Astrocyte (in vitro differentiated cells and primary cell): ENCODE measurements at places on chromosomes 5 and 9. TPM values are rescaled to one million over a fixed set of nuclear protein-coding genes. Genes with fewer than 3 reads are reported as not detected.

Gene REEP2
- total RNA-seq = 16.0 and 17.2 TPM in 2 replicates

- peak; percentile 33 for DNase-seq
These were observed 52.6 kb upstream of the ARAP3 start for GRCh38 chr5:141734501-141735229.

DNA sequence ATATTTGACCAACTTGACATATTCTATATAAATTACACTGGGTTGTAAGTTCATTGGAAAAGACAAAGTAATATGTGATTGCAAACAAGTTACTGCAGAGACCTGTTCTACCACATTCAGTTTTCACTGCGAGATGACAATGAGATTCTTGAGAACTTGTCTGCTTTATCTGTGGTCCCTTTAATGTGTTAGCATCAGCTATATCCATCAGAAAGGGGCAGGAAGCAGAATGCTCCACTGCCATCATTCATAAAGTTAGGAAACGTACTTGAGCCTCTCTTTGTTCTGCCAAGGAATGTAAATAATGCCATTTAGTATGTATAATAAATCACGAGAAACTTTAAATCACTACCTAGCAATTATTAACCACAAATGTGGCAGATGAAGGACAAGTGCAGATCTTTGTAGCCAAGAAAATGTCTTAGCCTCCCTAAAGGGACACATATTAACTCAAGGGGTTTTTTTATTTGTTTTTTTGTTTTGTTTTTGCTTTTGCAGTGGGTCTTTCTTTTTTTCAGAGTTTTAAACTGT, 59.4 kb downstream of the GIN1 start:
- DNase-seq = no peak

Gene NAA35
- 28.7 and 31.4 TPM in 2 replicates for total RNA-seq

DNA sequence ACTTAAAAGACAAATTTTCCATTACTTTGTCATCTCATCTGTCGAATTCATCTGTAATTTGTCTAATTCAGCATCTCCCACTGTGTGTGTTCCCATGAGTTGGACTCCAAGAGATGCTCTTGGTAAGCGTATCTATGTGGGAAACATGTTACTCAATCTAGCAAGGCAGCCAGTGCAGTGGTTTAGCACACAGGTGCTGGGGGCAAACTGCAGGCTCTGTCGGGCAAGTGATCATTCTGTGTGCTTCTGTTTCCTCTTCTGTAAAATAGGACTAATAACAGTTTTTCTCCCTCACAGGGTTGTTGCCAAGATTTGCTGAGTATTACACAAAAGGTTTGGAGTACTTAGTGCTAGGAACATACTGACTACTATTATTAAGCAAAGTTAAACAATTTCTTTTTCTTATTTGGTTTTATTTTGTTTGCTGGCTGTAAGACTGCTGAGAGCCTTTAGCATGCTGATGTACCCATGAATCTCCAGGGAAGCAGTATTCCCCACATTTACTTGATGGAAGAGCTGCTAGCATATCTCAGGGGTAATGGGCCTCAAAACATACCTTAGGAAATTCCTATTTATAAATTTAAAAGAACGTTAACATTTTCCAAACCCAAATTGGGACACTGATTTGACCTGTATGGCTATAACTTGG, 709 bp upstream of the GAPT start:
- no peak for DNase-seq

Gene SCGB3A2
- total RNA-seq = 0.59 and 0.82 TPM in 2 replicates

- no peak for DNase-seq
These were observed 13.6 kb upstream of the CNTLN start for GRCh38 chr9:17121264-17121663.

Gene SPARC
- total RNA-seq = 15,667 and 20,724 TPM in 2 replicates

- DNase-seq = no peak
These were observed 40.7 kb upstream of the HNRNPA0 start for GRCh38 chr5:137794863-137795262.

Gene CSF2
- total RNA-seq = not detected in 2 replicates

DNA sequence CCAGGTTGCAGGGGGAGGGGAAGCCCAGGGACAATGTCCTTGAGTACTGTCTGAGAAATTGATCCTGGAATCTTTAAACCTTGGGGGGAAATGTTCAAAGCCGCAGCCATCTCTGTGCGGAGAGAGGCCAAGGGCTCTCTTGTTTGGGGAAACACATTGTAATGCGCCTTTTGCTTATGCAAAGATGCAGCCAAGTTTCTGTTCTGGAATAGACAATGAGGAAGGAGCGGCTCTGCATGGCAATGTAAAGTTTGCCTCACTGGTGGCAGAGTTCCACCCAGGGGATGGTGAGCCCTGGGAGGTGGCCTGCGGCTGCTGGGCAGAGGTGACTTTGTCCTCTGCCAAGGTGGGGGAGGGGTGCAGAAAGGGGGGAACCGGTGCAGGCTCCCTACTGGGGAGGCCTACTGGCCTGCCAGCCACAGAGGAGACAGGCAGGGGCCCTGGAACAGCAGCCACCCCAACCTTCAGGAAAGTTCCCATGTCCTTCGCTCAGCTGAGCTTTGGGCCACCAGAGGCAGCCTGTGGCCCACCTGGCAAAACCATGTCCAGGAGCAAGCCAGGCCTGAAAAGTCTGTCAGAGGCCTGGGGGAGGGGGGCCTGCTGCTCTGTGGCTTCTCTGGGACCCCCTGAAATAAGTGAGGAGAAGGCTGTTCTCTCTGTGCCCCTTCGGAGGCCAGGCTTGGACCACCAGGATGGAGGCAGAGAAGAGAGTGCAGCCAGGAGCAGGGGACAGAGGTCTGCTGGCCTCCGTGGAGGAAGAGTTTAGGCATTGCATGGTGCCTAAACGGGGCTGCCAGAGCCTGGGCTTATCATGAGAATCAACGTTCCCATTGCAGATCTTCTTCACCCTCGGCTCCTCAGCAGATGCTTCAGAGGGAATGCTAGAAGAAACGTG, 127.8 kb downstream of the ZNF354C start:
- DNase-seq = no peak

- peak; percentile 52 for DNase-seq
These were observed 23.4 kb downstream of the C9orf50 start for GRCh38 chr9:129597355-129598088.

DNA sequence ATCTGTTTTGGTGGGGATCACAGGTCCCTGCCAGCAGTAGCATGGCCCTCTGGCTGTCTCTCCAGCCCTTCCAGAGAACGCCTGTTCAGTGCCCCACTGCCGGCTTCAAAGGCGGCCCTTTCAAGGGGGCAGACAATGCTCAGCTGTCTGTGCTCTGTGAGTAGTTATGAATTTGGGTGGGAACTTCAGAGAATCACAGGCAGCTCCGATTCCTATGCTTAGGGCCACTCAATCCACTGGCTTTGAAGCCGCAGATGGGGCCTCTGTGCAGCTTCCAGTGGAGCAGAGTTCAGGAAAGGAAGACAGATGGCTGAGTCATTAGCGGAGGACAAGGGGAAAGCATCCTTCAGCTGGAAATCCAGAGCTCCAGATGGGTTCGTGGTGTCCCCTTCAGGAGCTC, 42.4 kb downstream of the NKX2-5 start:
- no peak for DNase-seq

- DNase-seq = no peak
These were observed 4.4 kb downstream of the RABGAP1 start for GRCh38 chr9:122944960-122945888.

DNA sequence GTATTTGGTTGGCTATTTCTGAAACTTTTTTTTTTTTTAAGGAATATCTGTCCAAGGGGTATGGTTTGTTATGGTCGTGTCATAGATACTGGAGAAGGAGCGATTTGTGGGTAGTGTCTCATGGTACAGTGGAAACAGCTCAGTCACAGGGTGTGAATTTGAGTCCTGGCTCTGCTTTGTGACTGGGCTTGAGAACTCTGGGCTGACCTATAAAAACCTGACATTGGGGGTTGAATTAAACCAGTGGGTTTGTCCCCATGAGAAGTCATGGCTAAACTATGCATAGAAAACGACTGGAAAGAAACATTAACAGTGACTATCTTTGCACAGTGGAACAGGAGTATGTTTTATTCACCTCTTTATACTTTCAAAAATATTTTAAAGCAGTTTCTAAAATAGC, 54.7 kb downstream of the MACROH2A1 start:
- peak; percentile 56 for DNase-seq

Gene CDKN2B
- total RNA-seq = 306 and 314 TPM in 2 replicates

DNA sequence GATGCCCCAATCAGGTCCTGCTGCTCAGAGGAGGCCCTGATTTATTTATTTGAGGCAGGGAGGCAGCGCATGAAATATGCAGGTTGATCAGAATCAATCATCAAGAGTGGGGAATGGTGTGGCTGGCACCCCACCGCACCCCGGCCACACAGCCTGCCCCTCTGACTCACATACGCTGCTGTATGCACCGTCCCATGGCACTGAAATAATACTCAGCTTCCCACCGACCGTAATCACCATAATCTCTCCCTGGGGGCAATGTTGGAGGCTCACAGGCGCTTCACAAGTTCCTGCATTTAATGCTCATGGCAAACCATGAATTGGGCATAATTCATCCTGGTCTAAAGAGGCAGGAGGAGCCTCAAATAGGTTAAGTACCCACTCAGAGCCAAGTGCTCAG, 141.2 kb upstream of the TBC1D2 start:
- no peak for DNase-seq

Gene IL3
- total RNA-seq = not detected in 2 replicates

Gene CTXN3
- total RNA-seq = not detected in 2 replicates

DNA sequence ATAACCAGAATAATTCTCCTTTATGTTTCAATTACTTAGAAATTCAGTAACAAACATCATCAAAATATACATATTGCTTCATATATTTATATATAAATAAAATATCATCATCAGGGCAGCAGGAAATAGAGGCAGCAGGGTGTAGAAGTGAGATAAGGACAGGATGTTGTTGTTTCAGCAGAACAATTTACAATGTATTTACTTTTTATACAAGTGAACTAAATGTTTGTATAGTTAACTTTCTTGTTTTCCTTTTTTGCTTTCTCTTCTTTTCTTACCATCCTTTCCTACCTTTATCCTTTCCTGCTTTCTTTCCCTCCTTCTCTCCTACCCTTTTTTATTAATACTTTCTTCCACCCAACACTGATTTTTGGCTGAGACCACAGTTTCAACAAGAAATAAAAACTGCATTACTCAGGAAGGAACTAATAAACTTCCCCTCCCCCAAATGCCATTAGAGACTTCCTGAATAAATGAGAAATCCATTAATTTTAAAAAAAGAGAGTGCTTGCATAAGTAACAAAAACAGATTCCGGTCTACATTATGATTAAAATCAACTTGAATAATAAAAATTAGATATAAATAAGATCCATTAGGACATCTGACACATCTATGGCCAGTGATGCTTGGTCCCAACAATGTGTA, 159.8 kb upstream of the ACOT12 start:
- no peak for DNase-seq

DNA sequence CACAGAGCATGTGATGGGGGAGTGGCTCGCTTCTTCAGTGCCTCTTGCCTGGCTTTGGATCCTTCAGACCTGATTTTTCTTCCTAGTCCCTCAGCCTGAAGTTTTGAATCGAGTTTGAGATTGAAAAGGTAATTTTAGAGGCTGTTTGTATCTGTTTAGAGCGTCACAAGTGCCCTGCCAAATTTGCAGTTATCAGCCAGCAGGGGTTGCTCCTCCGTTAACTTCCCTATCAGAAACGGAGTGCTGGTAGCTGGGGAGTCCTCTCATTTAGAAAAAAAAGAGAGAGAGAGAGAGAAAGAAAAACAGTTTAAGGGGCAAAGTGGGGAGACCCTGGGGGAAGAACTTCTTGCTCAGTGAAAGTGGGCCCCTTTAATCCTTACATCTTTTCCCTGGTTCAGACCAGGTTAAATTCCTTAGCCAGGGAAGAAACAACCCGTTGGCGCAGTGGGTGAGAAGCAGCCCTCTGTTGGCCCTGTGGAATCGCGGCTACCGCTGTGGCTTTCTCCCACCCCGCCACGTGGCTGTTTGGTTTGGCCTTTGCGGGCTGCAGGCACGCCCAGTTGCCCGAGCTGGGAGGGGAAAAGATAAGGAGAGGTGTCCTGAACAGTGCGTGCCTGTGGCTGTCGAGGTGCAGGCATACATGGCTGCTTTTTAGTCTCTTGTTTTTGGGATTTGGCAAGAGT, 576.7 kb upstream of the ACO1 start:
- DNase-seq = no peak
